Nucleus accumbens (tissue), 56 donors: ENCODE measurements at places on chromosomes 16 and 17.
A peak's percentile ranks its signal among the peaks of the same experiment; 100 is the strongest.

- no peak for DNase-seq
Measured at GRCh38 chr17:3610523-3610922, 1.3 kb upstream of the TRPV1 start.

- no peak for DNase-seq
Measured at GRCh38 chr17:7839190-7839875, 5.3 kb downstream of the KDM6B start.

DNA sequence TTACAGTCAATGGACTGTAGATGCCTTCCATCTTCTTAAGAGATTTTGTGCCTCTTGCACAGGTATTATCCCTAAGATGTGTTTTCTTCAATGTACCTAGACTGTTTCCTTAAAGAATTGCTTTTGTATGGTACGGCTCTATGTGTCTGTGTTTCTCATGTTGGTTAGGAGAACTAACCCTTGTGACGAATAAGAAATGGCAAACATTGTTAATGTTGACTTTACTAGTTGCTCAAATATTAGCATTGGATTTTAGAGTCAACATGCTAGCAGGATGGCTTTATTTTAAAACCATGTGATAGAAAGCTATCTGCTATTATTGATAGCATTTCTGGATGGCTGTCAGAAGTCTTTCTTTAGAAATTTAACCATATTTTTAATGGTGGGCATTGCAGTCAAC is 34.5 kb downstream of the WWOX start:
- DNase-seq = no peak

GRCh38 chr16:12771341-12771798 is 32.3 kb downstream of the CPPED1 start:
- peak; percentile 27 for DNase-seq

DNA sequence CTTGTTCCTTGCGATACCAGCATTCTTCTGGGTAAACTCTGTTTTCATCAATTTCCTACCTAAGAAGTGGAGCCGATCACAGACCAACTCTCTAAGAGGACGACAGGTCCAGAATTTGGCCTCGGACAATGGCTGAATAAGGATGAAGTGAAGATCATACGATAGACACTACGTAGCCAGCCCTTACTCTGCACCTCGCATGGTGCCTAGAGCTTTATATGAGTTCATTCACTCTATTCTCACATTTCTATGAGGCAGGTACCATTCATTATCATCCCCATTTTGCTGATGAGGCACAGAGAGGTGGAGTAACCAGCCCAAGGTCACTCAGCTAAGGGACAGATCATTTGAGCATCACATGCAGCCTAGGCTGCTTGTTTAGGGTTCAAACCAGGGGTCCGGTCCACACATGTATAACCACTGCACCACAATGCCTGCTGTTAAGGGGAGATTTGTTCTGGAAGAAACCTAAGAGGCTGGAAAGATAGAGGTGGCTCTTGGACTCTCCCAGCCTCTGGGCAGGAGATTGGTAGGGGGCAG is 78.6 kb downstream of the MYH11 start:
- DNase-seq = no peak

GRCh38 chr17:70041061-70041460 is 34.0 kb upstream of the KCNJ16 start:
- DNase-seq = no peak

DNA sequence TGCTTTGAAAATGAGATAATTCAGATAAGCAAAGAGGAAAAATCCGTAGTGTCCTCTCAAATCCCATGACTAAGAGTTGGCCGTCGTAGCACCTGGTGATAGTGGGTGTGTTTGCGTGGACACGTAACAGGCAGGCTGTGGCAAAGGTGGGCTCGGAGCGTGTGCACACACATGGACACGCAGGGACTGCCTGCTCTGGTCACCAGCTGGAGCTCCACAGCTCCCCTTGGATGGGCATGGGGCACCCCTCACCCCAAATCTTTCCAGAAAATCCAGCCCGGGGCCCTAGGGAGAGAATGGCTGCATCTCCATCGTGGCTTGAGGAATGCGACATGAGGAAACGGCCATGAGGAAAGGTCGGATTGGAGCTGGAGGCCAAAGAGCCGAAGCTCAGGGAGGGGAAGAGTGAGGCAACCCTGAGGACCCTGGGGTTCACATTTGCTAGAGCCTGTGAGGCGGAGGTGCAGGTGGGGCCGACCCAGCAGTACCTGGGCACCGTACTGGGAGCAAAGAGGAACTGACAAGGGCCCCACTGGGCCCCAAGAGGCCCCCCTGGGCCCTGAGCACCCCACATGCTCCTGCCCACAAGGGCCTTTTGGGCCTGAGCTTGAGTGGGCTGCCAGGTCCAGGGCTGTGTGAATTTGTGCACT is 51.6 kb downstream of the DNAH17 start:
- DNase-seq = no peak

- DNase-seq = no peak
Measured at GRCh38 chr17:29732613-29733012, 109.9 kb upstream of the CORO6 start.

- DNase-seq = no peak
Measured at GRCh38 chr17:7147772-7148171, 31.4 kb downstream of the ASGR1 start.

DNA sequence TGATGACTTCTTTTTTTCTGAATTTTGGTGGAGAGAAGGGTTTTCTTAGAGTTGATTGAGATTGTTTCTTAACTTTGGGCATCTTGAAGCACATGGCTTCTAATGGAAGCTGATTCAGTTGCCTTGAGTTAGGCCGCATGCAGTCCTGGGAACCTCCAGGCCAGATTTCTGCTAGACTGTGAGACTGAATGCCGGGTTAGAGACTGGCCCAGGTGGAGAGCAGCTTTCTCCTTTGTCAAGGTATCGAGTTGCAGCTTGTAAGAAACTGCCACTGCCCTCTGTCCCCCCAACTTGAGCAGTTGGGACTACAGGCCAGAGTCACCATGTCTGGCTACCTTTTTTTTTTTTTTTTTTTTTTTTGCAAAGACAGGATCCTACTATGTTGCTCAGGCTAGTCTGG is 77.6 kb downstream of the CLEC16A start:
- DNase-seq = no peak

- no peak for DNase-seq
Measured at GRCh38 chr17:51833045-51833444, 325.5 kb downstream of the CA10 start.

DNA sequence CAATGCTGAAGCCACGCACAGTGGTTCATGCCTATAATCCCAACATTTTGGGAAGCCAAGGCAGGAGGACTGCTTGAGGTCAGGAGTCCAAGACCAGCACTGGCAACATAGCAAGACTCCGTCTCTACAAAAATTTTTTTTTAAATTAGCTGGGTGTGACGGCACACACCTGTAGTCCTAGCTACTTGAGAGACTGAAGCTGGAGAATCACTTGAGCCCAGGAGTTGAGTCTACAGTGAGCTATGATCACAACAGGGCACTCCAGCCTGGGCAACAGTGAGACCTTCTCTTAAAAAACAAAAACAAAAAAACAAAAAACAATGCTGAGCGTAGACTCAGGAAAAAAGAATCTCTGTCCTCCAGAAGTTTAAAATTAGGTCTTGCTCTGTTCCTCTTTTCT is 6.1 kb downstream of the GNA13 start:
- no peak for DNase-seq

DNA sequence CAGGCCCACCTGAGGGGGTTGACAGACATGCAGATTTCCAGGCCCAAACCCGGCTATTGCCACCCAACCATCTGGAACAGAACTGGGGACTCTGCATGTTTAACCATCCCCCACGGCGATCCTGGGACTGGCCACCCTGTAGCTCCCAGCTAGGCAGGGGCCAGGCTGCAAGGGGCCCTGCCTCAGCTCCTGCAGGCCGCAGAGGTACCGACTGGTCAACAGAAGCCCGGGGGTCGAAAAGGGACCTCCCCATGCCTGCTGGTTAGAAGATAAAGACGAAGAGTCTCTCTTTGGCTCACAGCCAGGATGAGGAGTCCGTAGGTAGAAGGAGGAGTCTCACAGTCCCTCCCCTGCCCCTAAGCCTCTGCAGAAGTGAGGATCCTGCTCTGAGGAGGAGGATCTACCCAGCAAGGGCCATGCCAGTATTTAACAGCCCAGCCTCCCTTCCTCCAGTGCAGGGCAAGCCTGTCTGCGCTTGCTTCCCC is 223.4 kb upstream of the TNRC6C start:
- no peak for DNase-seq

DNA sequence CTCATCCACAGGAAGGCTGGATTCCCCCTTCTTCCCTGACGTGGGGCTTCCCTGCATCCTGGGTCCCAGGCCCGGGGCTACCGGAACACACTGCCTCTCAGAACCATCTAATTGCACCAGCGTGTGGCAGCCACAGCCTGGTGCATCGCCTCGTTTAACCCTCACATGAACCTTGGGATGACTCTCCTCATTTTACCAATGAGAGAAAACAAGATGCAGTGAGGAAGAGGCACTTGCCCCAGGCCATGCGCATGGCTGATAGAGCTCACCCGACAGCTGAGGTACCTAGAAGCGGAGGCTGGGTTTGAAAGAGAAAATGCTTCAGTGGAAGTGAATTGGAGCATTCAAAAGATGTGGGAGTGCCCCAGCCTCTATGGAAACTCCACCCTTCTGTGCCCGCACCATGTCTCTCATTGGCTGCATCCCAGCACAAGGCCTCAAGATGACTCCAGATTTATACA is 162.3 kb downstream of the KATNIP start:
- peak; percentile 68 for DNase-seq

GRCh38 chr16:46996391-46996790 is 22.9 kb upstream of the DNAJA2 start:
- DNase-seq = no peak

DNA sequence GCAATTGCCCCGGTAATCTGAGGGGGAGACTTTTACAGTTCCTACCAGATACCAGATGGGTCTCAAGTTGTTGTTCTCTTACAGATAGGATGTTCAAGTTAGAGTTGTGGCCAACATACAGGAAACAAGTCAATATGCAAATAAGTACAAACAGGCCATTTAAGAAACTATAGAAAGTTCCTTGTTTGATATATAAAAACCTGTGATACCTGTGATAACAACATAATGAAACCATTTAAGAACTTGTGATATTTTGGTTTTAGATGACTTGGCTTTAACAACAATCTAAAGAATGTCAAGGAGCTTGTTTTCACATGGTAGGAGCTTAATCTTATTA is 16.8 kb downstream of the CDR2 start:
- DNase-seq = no peak

GRCh38 chr17:45660474-45660873 is 123.6 kb upstream of the CRHR1 start:
- no peak for DNase-seq

DNA sequence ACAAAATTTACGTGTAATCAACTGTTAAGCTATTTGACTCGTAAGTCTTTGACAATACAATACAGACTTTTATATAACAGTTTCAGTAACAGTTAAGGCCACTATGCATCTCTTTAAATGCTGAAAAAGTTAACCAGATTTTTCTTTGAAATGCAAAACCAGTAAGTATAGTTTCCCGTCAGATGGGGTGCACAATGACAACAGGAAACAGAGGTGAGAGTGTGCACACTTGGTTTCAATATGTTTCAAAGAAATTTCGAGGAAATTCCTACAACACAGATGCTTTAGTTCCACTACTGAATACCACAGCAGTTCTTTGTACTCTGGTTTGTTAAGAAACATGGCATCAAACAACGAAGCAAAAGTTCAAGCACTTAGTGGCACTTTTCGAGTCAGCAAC is 48.4 kb downstream of the RNF157 start:
- DNase-seq = no peak

- DNase-seq = peak; percentile 94
Measured at GRCh38 chr17:75261336-75262111, at the start of the genes GGA3 and MRPS7. Gene GGA3, minus strand, starts transcription at chr17:75261606. Its CDS starts 19 bp downstream, at chr17:75261587. Gene MRPS7, plus strand, starts transcription at chr17:75261879. Its CDS starts 22 bp downstream, at chr17:75261901.

- no peak for DNase-seq
Measured at GRCh38 chr16:25585526-25585925, 106.2 kb upstream of the HS3ST4 start.

- no peak for DNase-seq
Measured at GRCh38 chr17:58593123-58593522, 78.7 kb upstream of the MTMR4 start.

GRCh38 chr17:52036416-52036815 is 122.1 kb downstream of the CA10 start:
- no peak for DNase-seq

- no peak for DNase-seq
Measured at GRCh38 chr17:44205962-44206824, 6.5 kb upstream of the ATXN7L3 start.

DNA sequence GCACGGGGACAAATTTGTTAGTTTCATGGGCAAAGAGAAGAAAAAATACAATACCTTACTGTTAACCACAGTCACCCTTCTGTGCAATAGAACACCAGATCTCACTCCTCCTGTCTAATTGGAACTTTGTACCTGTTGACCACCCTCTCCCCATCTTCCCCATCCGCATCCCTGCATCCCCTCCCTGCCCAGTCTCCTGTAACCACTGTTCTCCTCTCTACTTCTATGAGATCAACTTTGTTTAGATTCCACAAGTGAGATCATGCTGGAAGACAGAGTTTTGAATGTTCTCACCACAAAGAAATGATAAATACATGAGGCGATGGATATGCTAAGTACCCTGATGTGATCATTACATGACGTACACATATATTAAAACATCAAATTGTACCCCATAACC is 47.7 kb downstream of the CLEC16A start:
- no peak for DNase-seq

DNA sequence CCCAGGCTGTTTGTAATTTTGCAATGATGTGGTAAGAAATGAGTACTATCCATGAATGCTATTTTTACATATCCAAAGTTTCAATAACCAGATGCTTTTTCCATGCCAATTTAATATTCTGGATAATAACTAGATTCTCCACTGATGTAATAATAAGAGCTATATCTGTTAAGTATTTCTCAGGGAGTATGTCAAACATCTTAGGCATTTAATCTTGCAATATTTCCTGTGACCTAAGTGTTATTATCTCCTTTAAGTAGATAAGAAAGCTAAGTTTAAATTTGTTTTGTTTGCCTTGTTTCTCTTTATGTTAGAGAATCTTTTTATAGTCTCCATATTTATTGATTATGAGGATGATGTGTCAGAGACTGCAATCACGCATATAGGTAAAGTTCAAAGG is 32.3 kb upstream of the HS3ST3A1 start:
- DNase-seq = no peak
